ENCODE measurements at places on chromosomes 12 and 14. TPM values are rescaled to one million over a fixed set of nuclear protein-coding genes. Genes with fewer than 3 reads are reported as not detected.

DNA sequence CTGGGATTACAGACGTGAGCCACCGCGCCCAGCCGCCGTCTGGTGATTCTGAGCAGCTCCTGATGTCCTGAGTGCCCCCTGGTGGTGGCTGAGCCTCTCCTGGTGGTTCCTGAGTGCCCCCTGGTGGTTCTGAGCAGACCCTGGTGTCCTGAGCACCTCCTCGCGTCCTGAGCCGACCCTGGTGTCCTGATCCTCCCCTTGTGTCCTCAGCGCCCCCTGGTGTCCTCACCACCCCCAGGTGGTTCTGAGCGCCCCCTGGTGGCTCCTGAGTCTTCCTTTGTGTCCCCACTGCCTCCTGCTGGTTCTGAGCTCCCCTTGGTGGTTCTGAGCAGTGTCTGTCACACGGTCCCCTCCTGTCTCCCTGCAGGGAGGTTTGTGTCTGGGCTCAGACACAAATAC lies 1304.9 kb downstream of the TMEM121 start:
- peak; percentile 80 for DNase-seq

DNA sequence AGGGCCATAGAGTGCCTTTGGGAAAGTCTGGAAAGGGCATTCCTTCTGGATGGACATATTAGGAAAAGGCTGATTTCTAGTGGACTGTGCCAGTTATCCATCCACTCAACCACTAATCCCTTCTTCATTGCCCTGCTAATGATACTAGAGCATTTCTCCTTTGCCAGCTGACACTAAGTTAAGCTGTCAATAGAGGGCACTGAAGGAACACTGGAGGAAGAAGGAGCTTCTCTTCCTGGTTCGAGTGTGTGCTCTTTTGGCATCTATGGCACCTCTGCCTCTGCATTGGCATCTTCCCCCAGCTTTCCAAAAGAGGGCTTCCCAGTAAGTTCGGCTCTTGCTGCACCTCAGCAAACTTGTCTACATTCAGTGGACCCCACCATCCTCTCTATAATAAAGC lies 165.4 kb downstream of the DERA start:
- DNase-seq, result no peak

DNA sequence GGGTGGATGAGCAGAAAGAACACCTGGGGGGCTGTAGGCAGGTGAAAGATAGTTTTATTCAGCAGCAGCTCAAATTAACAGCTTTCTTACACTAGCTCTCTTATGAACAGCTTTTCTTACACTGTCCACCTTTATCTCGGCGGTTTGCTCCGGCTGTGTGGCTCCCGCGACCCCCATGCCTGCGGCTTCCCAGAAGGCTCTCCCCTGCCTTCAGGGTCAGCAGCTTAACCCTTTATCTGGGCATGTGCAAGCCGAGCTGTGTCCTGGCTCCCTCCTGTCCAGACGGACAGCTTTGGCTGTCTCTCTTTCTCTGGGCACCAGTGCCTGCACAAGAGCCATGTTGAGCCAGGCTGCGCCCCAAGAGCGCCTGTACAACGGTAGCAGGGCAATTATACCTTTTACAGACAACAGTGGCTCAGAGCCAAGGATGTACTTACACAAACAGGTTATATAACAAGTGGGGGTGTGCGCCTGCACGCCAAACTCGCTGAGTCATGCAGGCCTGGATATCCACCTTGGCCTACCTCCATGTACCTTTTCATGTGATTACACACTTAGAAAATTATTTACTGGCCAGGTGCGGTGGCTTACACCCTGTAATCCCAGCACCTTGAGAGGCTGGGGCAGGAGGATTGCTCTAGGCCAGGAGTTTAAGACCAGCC lies 28.5 kb upstream of the KLHL42 start:
- no peak for DNase-seq

DNA sequence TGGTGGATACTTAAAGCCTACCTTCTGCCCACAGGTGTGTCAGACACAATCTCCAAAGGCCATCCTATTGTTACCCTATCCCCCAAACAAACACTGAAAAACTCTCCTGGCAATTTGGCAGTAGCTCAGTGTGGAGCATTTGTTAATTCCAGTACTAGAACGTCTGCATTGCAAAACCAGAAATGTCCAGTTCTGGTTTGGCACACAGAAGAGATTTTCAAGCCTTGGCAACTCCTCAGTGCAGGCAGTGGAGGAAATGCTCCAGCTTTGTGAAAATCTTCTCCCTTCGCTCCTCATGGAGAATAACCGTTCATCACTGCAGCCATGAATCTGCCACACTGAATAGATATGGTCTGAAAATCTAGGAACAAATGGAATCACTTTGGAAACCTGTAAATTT lies 5.3 kb upstream of the SOCS2 start:
- no peak for DNase-seq

GRCh38 chr14:89765346-89765745 lies 189.2 kb downstream of the EFCAB11 start:
- no peak for DNase-seq

GRCh38 chr12:129328235-129328634 lies 475.0 kb downstream of the GLT1D1 start:
- no peak for DNase-seq

DNA sequence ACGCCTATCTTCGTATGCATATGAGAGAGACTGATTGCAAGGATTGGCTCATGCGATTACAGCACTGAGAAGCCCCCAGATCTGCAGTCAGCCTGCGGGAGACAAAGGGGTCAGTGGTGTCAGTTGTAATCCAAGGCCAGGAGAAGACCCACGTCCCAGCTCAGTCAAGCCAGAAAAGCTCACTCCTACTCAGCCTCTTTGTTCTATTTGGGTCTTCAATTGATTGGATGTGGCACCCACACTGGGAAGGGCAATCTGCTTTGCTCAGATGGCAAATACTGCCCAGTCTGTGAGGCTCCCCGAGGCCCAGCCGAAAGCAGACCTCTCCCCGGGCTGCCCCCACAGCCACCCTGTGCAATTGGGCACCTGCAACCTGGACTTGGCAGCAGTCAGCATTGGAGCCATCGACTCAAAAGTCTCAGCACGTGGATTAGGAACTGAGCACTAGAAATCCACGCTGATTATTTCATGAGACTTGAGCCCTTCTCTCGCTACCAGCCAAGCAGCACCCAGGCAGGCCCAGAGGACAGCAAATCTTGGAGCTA lies 39.6 kb upstream of the TMEM179 start:
- no peak for DNase-seq

- DNase-seq, result no peak
These were observed 5.3 kb upstream of the PPP1R1A start for GRCh38 chr12:54593725-54594124.

- DNase-seq, result no peak
These were observed 7.3 kb upstream of the RIC8B start for GRCh38 chr12:106767206-106767605.

- no peak for DNase-seq
These were observed 13.2 kb downstream of the RPS6KA5 start for GRCh38 chr14:91047174-91047753.

DNA sequence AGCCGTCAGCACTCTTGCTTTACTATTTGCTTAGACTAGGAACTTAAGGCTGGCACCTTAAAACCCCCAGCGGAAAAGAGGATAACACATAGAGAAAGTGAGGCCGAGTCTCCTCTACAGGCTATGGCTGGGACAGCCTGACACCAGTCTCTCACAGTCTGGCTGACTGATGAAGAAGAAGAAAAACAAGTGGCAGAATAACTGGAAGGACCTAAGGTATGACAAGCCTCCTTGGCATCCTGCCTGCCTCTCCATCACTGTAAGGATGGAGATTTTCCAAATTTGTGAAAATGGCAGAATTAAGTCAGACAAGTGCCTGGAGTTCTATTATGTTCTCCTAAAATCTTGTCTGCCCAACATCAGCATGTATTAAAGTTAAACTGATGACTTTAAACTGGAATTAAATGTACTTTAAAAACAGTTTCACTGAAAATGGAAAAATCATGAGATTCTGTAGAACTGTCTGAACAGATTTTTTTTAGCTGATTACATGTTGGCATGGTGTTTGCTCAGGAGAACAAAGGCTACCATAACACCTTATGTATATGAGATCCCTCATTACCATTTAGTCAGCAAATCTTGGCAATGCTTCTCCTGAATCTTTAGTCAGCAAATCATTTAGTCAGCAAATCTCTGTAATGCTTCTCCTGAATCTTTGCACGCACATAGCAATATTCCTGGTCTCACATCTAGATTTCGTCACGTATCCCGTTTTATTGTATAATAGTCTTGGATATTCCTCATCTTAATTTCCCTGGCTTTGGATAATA lies 140.3 kb upstream of the AEBP2 start:
- DNase-seq, result no peak

ASB2 gene
- total RNA-seq, result 4.3 TPM

- no peak for DNase-seq
These were observed 145.8 kb upstream of the TMPO start for GRCh38 chr12:98369581-98369980.

GUCY2C gene
- total RNA-seq, result 0.39 TPM

DNA sequence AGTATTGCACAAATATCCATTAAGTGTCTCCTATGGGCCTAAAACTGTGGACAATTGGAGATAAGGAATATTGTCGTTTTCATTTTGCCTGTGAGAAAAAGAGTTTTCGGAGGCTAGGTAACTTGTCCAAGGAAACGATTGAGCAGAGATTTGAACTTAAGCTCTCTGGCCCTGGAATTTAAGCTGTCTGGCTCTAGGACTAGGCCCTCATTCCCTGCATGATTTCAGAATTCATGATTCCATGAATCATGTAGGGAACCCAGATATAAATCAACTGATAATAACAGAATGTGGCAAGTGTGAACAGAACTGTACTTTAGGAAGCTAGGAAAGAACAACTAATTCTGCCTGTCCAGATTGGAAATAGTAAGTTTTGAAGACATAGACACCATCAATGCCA lies 940.9 kb downstream of the DIO2 start:
- DNase-seq, result no peak

HIP1R gene
- 34.3 TPM for total RNA-seq

DNA sequence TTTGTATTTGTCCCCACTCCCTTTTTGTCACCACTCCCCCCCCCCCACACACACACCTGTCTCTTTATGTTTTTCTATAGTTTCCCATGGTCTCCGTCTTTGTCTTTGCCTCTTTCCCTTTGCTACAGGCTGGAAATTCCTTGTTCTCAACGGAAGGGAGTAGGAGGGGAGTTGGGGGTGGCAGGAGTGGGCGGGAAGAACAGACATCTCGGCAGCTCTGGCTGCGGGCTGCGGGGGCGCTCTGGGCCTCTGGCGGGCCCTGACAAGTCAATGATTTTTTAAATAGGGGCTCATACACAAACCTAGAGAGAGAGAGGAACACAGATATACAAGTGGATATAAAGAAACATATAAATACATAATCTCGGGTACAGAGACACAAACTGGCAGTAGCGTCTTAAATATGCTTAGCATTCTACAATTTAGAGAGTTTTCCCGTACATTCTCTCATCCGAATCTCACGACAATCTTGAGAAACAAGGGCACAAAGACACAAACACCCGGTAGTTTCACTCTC lies 2.4 kb upstream of the NAB2 start:
- peak; percentile 76 for DNase-seq

- no peak for DNase-seq
These were observed 11.2 kb downstream of the LLPH start for GRCh38 chr12:66119229-66119869.

GRCh38 chr12:26699237-26699636 lies 133.8 kb downstream of the ITPR2 start:
- no peak for DNase-seq

GLIPR1L2 gene
- total RNA-seq, result 6.3 TPM

POTEG gene
- total RNA-seq, result 88.6 TPM

All from testis (tissue), 5 donors.